ENCODE measurements at places on chromosomes 6 and 20. TPM values are rescaled to one million over a fixed set of nuclear protein-coding genes. Genes with fewer than 3 reads are reported as not detected.
A peak's percentile ranks its signal among the peaks of the same experiment; 100 is the strongest.

DNA sequence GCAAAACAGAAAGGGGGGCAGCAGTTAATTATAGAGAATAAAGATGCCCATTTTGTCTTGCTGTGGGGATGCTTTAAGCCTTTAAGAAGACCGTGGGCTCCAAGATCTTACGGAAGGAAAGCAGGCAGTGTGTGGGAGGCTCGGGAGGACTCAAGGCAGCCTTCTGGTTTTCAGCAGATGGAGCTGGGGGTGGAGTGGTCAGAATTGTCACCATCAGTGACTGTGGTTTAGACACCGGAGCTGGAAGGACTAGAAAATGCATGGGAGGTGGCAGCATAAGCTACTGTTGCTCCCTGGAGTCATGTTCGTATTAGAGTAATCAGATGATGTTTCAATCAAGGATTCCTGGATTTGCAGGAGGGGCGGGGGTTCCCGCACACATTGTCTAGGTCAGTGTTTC lies 3.7 kb downstream of the PHACTR1 start:
- peaks cover 8% of the 10 kb centered on the region for H3K4me1 ChIP-seq
- H3K27me3 ChIP-seq = peaks cover 9% of the 10 kb centered on the region
- no peaks in the 10 kb centered on the region for H3K36me3 ChIP-seq
- H3K27ac ChIP-seq = no peak overlapping the region
- no peak overlapping the region for H3K4me3 ChIP-seq
- no peak for DNase-seq

GRCh38 chr6:126040826-126041225 lies 54.5 kb downstream of the TRMT11 start:
- no peak overlapping the region for H3K4me3 ChIP-seq
- peak overlapping the region; percentile 61 for H3K27ac ChIP-seq
- H3K4me1 ChIP-seq = peaks cover 17% of the 10 kb centered on the region
- DNase-seq = peak; percentile 61

GRCh38 chr6:2909718-2910117 lies 6.6 kb upstream of the SERPINB9 start:
- DNase-seq = no peak
- no peak overlapping the region for H3K4me3 ChIP-seq
- H3K27ac ChIP-seq = no peak overlapping the region
- no peaks in the 10 kb centered on the region for H3K27me3 ChIP-seq
- peaks cover 22% of the 10 kb centered on the region for H3K4me1 ChIP-seq
- no peaks in the 10 kb centered on the region for H3K36me3 ChIP-seq

- H3K4me3 ChIP-seq = no peak overlapping the region
- no peaks in the 10 kb centered on the region for H3K4me1 ChIP-seq
- H3K27ac ChIP-seq = no peak overlapping the region
- no peak for DNase-seq
- H3K27me3 ChIP-seq = no peaks in the 10 kb centered on the region
Observed at GRCh38 chr20:24158281-24158680, 169.7 kb upstream of the GGTLC1 start.

DNA sequence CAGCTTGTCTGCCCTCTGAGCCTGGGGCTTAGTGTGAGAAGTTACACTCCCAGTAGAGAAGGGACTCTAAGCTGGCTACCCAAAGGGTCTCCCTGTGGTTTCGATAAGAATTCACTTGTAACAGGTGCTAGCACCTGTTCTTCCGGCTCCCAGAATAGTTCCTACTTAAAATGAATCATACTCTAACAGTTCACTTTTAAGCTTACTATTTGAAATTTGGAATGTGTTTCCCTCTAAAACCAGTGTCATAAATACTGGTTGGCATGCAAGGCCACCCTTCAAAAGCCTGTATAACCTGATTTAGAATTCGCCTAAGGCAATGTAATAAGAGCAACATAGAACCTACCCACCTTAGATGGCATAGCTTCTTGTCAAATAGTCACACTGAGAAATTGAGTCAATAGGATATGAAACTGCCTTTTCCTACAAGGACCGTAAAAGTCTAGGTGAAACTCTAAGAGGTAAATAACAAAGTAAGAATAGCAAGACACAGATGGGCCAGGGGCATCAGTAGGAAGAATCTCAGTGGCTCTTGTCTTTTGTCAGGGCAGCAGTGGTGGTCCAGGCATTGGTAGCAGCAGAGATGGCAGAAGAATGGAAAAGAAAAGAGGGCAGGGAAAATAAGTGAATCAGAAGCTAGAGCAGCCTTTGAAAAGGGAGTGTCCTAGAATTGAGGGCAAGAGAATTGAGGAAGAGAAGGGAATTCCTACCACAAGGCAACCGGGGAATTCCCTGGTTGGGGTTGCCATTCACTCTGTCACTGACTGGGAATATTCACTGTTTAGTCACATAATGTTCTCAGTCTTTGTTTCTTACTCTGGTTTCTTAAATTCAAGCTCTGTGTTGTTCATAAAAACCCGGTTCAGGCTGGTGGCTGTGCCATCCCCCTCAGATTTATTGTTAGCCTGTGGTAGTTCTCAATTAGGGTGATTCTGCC lies 91.5 kb downstream of the HIVEP2 start:
- no peaks in the 10 kb centered on the region for H3K36me3 ChIP-seq
- no peak overlapping the region for H3K27ac ChIP-seq
- peaks cover 53% of the 10 kb centered on the region for H3K4me1 ChIP-seq
- H3K27me3 ChIP-seq = no peaks in the 10 kb centered on the region
- DNase-seq = no peak

- H3K27ac ChIP-seq = peak overlapping the region; percentile 97
- no peaks in the 10 kb centered on the region for H3K27me3 ChIP-seq
- H3K4me1 ChIP-seq = peaks cover 30% of the 10 kb centered on the region
- H3K4me3 ChIP-seq = peak overlapping the region; percentile 81
- no peak for DNase-seq
Observed at GRCh38 chr6:87697581-87698546, 4.2 kb downstream of the AKIRIN2 start.

GRCh38 chr6:111871207-111871606 lies 2.0 kb downstream of the FYN start:
- no peaks in the 10 kb centered on the region for H3K36me3 ChIP-seq
- peaks cover 26% of the 10 kb centered on the region for H3K4me1 ChIP-seq
- DNase-seq = no peak
- H3K27ac ChIP-seq = peak overlapping the region; percentile 86
- H3K4me3 ChIP-seq = peak overlapping the region; percentile 68

The PRDM13 gene
- total RNA-seq = not detected

Measured in stomach (tissue), 19 donors.